ENCODE measurements at places on chromosomes 13 and 19.

- DNase-seq, result no peak
Measured at GRCh38 chr13:22060187-22060586, 389.3 kb downstream of the FGF9 start.

GRCh38 chr13:108419768-108420167, 150.2 kb downstream of the TNFSF13B start:
- DNase-seq, result no peak

GRCh38 chr19:30593356-30593755, 221.2 kb downstream of the ZNF536 start:
- no peak for DNase-seq

GRCh38 chr13:109630271-109630670, 156.1 kb downstream of the IRS2 start:
- DNase-seq, result no peak

DNA sequence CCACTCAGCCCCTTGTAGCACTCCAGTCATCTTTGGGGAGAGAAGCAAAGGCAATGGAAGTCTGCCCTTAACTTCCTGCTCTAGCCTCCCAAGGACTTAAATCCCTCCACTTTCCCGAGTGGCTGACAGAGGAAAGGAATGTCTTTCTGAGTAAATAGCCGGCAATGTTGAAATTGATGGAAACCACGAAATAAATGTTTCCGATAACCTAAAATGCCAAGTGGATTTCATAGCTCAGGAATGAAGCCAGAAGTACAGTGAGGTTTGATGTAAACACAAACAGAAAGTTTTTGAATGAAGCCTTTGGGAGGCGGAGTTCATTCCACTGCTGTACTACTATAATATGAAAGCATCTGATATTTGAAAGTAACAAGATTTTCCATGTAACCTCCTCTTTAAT, 14.0 kb upstream of the TBC1D4 start:
- no peak for DNase-seq

GRCh38 chr19:10043286-10043927, 30.1 kb downstream of the RDH8 start:
- DNase-seq, result no peak

DNA sequence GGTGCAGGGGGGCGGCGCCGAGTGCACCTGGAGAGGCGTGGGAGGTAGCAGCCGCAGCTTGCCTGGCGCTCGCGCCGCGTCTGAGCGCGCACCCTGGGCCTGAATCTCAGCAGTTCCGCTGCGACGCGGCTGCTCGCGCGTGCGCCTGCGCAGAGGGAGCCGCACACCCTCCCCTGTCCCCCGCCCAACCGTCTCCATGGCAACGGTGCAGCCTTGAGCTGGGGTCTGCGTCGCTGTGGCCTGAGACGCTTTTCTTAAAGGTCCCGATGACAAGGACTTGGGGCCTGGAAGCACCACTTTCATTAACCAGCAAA, at the start of gene PNMA8B:
Gene PNMA8B, minus strand, starts transcription at position 82 of the 314 bp plus-strand sequence. CDS start 402 bp downstream, outside the sequence.
- no peak for DNase-seq

DNA sequence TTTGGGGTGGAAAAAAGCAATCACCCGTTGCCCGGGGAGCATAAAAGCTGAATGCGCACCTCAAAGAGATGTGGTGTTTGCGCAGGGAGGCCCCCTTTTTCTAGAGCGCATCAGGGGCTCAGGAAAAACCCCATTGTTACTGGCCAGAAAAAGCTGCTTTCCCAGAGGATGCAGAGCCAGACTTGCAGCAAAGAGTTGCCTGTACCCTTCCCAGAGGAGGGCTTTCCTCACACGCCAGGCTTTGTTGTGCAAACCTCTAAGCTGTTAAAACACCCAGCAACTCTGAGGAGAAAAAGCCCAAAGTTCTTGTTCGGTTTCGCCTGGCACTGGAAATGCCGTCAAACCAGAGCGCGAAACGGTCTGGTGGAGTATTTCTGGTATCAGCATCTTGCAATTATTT, 29.3 kb downstream of the GSX1 start:
- no peak for DNase-seq

GRCh38 chr19:40139533-40140287, 49.0 kb upstream of the ZNF780A start:
- peak; percentile 45 for DNase-seq

DNA sequence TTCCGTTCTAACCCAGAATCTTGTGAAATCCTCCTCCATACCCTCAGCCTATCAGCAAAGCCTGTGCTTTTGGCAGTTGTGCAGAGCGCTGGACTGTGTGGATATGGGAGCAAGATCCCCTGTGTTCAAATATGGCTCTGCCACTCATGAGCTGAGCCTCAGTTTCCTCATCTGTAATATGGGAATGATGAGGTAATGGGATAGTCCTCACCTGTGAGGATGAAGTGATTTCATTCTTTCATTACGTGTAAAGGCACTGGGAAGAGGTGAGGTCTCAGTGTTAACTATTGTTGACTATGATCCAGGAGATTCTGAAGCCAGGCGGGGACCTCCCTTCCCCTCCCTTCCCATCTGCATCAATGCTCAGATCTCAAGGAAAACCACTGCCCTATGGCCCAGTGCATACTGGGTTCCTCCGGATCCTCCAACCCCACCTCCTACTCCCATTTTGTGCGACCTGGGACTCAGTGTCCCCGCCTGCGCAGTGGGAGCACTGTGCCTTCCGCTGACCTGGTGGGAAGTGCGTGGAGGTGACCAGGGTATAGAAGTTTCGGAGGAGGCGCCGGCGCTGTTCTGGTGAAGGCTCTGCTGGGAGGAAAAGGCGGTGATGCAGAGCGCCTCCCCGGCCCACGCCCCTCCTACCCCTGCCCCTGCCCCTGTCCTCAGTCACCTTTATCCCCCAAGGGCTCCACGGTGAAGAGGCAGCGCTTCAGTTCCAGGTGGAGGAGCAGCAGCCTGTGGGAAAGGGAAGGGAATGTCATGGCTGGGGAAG, 5.0 kb downstream of the FUZ start:
- no peak for DNase-seq

DNA sequence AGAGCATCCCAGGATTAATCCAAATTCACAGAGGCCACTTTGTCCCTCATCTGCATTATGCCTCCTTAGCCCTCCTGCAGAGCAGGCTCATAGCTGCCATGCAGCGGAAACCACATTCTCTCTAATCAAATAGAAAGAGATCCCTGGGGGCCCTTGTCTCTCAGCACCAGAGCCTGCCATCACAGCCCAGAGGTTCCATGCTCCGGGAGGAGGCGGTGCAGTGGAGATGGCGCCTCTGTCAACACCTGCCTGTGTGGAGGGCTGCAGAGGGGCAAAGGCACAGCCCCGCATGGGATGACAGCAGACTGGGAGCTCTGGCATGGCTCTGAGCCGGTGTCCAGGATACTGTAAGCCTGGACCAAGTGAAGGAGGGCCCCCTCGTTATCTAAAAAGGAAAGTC, 111.3 kb downstream of the SLC7A1 start:
- no peak for DNase-seq

DNA sequence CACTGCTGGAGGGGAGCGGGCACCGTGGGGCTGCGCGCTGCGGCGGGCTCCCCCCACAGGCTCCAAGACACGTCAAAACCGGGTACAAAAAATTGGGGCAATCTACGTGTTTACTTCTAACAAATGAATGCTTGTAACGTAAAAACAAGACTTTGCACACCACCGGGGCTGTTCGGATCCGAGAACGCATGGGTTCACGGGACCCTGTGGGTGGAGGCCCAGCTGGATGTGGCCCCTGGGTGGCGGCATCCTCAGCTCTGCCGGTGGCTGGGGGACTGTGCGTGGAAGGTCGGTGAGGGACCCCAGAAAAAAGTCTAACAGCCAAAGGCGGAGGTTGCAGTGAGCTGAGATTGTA, 10.3 kb upstream of the SLC7A10 start:
- no peak for DNase-seq

GRCh38 chr19:17614476-17614875, 59.0 kb downstream of the COLGALT1 start:
- no peak for DNase-seq

DNA sequence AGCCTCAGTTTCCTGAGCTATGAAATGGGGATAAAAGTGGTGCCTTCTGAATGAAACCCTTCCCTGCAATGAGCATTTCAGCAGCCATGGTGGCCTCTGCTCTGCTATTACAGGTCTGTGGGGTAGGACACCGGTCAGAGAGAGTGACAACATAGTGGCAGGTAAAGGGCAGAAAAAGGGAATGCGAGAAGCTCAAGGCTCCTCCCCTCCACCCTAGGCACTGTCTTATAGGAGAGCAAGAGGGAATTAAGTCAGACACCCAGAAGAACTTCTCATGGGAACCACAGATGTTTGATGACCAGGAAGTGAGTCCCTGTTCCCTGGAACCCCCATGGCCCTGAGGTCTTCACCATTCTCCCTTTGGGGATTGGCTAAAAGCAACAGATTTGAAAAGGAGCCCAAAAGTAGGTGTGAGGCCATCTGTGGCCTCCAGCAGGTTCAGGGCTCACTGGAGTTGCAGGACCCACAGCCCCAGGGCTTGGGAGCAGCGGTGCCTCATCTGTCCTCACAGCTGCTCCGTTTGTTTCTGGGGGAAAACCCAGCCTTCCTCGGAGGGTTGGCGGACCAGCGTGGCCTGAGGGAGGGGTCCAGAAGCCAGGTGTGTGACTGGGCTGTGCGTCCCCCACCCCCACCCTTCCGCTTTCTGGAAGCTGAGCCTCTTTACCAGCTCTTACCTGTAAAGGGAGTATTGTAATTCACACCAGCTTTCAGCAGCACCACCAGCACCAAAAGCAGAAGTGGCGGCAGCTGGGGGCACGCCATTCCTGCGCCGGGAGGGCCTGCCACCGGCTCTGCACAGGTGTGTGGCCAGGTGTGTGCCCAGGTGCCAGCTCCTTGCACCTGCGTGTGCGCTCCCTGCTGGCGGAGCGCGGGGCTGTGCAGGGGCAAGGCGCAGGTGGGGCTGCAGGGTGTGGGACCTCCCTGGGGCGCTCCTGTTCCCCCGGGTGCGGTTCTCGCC, 19.4 kb downstream of the IQCN start:
- no peak for DNase-seq

DNA sequence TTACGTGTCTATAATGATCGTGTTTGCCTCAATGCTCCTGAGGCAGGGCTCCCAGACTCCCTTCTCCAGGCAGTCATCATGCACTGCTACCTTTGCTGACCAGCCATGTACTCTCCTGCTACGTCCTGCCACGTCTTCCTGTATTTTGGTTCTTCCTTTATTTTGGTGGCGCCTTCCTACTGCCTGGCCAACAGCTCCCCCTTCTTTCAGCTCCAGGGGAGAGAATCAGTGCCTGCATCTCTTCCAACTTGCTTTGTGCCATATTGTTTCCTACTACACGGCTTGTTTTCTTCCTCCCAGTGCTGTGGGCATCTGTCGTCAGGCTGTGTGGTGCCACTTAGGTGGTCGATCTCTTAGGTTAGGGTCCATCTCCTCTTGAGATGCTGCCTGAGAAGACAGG, 96.2 kb downstream of the FGF9 start:
- no peak for DNase-seq

- no peak for DNase-seq
Measured at GRCh38 chr13:23848646-23849141, 40.5 kb downstream of the MIPEP start.

DNA sequence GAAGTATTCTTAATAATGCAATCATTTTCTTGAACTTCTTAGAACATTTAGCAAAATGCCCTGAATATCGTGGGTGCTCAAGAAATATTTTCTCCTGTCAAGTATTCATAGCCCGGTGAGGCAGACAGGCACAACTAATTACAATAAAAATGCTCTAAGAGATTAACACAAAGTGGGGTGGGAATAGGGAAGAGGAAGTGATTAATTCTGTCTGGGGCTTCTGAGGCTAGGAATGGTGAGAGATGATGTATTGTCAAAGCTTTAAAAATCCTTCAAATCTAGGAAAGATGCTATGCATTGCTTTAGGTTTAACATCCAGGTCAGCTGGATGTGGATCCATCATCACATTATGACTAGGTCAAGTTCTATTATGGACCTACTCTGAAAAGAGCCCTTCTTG, 66.9 kb upstream of the POSTN start:
- no peak for DNase-seq

GRCh38 chr13:47036294-47037008, 139.6 kb upstream of the HTR2A start:
- no peak for DNase-seq

DNA sequence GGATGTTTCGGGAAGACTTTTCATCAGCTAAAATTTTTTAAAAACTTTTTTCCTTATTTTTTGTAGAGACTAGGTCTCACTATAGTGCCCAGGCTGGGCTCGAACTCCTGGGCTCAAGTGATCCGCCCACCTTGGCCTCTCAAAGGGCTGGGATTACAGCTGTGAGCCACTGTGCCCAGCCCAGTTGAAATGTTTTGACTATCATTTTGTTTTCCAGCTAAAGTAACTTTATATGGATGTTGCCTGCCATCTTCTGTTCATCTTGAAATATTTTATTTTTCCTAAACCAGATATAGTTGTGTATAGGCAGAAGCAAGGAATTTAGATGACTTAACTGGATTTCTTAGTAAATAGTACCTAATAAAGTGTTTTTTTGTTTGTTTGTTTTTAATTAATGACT, 7.0 kb downstream of the CAB39L start:
- DNase-seq, result peak; percentile 52

- DNase-seq, result no peak
Measured at GRCh38 chr13:43763143-43763759, 23.5 kb downstream of the ENOX1 start.

GRCh38 chr13:94433055-94433961, 46.2 kb downstream of the DCT start:
- no peak for DNase-seq

DNA sequence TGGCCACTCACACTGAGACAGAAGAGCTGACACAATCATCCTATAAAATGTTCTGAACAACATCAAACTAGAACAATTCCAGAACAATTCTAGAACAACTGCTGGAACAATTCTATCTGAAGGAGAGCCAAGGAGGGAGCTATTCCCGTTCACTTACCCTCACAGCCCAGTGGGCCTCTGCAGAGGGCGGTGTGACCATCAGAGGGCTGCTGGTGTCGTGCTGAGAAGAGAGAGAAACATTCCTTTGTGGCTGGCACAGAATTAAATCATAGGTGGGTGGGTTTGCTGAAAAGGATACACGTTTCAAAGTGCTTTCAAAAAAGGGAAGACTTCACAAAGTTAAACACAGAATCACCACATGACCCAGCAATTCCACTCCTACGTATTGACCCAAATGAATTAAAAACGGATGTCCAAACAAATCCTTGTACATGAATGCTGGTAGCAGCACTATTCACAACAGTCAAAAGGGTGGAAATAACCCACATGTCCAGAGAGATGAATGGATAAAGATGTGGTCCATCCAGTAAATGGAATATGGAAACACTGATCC, 34.9 kb downstream of the EPS15L1 start:
- DNase-seq, result no peak

- DNase-seq, result no peak
Measured at GRCh38 chr13:94454906-94455305, 24.6 kb downstream of the DCT start.

DNA sequence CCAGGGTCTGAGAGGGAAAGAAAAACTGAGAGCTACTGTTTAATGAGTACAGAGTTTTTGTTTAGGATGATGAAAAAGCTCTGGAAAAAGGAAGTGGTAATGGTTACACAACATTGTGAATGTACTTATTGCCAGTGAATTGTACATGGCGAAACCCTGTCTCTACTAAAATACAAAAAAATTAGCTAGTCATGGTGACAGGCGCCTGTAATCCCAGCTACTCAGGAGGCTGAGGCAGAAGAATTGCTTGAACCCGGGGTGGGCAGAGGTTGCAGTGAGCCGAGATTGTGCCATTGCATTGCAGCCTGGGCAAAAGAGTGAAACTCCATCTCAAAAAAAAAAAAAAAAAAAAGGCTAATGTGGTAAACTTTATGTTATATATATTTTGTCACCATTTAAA, 96.3 kb downstream of the VWA8 start:
- DNase-seq, result no peak

Measured in NCI-H460 (cell line).